Effector CD4-positive, alpha-beta T cell (primary cell): ENCODE measurements at places on chromosomes 6 and 20.
A peak's percentile ranks its signal among the peaks of the same experiment; 100 is the strongest.

DNA sequence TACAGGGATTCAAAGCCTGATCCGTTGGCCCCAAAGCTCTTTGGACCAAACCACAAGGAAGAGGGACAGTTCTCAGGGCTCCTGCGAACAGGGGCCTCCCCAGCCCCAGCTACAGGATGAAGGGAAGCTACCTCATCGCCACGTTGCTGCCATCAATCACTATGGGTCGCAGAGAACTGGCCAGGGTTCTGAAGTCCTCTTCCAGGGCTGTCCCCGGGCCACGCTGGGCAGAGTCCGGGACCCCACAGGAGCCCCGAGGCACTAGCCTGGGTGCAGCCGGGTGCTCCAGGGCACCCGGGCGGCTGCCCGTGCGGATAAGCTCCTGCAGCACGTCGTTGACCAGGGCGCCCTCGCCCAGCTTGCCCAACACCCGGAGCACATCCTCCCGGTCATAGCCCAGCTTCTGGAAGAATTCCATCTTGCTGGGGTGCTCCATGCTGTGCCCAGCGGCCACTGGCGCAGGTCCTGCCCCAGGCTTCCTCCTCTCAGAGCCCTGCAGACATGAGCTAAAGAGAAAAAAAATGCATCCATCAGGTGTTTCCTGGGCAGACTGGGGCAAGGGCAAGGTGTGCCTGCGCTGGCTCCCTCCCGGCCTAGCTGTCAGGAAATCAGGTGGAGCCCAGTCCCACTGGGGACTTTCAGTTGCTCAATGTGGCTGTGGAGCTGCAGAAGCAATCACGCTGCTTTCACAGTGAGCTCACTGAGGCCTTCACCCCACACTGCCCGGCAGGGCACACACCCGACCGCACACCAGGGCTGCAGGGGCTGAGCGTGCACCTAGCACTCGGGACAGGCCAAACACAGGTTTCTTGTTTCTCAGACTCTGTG is 10.5 kb downstream of the ZC3H12D start:
- no peak for DNase-seq

GRCh38 chr6:45808917-45809316 is 206.7 kb downstream of the CLIC5 start:
- no peak for DNase-seq

GRCh38 chr6:135423649-135424128 is 73.9 kb downstream of the AHI1 start:
- DNase-seq: no peak

- DNase-seq: peak; percentile 10
These were observed 145.6 kb upstream of the MANEA start for GRCh38 chr6:95431637-95432228.
